ENCODE measurements at places on chromosomes 12 and 14.
A peak's percentile ranks its signal among the peaks of the same experiment; 100 is the strongest.

- DNase-seq, result no peak
These were observed 39.9 kb upstream of the DHRS7 start for GRCh38 chr14:60204843-60205774.

DNA sequence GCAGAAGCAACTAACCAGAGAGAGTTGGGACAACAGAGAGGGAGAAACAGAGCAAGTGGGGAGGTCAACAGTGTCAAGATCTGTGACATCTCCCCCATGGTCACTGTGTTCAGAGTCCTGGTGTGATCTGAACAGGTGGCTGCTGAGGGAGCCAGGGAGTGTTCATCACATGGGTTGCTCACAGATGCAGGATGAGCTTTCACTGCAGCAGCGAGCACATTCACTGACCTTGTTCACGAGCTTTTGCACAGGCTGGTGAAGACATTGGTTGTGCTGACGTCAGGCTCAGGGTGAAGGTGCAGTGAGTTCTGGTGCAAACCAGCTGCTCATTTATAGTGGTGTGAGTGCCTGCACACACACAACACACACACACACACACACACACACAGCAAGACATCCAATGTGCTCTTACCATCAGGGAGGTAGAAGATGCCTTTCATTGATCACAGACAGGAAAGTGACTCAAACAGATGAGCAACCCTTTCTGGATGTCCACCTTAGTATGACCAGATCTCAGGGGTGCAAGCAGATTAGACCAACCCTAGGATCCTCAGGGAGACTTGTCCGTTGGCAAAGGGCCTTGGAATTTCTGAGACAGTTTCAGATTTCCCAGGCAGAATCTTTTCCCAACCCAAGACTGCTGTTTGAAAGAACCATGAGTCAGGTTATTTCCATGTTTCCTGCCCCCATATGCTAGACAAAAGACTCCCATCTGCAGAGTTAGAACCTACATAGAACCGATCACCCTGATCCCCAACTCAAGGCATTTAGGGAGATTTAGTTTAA lies 44.3 kb upstream of the OR10AD1 start:
- no peak for DNase-seq

- DNase-seq, result no peak
These were observed 348.5 kb upstream of the RGS6 start for GRCh38 chr14:71583705-71584104.

DNA sequence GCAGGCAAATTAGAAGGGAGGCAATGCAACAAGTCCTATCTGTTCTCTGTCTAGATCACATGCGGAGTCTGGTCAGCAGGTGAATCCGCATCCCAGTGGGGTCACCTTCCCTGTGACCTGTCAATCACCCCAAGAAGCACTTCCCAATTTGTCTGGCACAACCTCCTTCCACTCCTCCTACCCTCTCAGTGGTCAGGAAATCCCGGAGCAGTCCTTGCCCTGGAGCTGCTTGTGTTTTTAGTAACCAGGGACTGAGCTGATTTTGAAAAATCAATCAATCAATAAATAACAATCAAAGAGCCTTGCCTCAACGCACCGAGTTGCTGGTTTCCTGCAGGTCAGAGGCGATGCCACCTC lies 572 bp upstream of the ACSS3 start:
- DNase-seq, result peak; percentile 81

DNA sequence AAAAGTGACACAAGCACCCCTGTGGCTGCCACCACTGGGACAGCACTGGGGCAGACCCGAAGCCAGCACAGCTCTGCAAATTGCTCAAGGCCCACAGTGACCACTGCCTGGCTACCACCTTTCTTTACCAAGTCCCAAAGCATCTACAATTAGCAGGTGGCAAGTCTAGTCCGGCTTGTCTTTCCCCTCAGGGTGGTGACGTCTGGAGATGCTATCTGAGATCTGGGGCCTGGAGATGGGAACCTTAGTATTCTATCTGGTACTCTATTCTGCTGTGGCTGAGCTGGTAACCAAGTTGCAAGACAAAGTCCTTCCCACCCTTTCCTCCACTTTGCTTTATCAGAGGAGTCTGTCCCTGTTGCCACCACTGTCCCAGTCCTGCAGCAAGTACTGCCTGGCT lies 1010.1 kb upstream of the FLRT2 start:
- no peak for DNase-seq

GRCh38 chr12:95551913-95552516 lies 739 bp upstream of the USP44 start:
- DNase-seq, result no peak

DNA sequence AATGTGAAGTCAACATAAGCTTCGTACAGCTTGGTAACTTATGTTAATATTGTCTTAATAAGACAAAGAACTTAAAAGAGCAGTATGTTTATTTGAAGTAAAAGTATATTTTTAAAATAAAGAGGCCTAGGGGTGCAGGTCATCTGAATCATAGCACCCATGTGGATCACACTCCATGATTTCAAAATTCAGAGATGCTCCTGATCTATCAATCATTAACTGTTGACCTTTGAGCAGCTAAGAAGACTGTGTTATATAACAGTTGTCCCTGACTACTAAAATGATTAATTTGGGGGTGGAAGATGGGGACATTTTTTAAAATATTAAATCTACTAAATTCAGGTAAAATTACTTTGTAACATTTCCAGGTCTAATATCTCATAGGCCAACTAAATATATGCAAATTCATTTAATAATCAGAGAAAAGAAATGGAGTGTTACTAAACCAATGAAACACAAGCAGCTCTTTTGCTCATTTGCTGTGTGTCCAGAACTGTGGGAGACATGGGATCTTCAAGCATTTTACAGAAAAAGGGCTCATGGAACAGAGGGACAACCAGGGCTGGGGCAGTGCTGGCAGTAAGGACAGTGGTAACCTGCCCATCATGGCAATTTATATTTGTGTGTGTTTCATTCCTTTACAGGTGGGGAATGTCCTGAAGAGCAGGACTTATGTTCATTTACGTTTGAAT lies 120.7 kb upstream of the PCED1B start:
- no peak for DNase-seq

GRCh38 chr12:104974626-104975290 lies 11.4 kb upstream of the NOPCHAP1 start:
- no peak for DNase-seq
